ENCODE measurements at places on chromosomes 5 and 9.

GRCh38 chr5:117183326-117183725 is 608.7 kb upstream of the SEMA6A start:
- no peak overlapping the region for H3K4me3 ChIP-seq
- no peak for DNase-seq
- no peaks in the 10 kb centered on the region for H3K4me1 ChIP-seq

DNA sequence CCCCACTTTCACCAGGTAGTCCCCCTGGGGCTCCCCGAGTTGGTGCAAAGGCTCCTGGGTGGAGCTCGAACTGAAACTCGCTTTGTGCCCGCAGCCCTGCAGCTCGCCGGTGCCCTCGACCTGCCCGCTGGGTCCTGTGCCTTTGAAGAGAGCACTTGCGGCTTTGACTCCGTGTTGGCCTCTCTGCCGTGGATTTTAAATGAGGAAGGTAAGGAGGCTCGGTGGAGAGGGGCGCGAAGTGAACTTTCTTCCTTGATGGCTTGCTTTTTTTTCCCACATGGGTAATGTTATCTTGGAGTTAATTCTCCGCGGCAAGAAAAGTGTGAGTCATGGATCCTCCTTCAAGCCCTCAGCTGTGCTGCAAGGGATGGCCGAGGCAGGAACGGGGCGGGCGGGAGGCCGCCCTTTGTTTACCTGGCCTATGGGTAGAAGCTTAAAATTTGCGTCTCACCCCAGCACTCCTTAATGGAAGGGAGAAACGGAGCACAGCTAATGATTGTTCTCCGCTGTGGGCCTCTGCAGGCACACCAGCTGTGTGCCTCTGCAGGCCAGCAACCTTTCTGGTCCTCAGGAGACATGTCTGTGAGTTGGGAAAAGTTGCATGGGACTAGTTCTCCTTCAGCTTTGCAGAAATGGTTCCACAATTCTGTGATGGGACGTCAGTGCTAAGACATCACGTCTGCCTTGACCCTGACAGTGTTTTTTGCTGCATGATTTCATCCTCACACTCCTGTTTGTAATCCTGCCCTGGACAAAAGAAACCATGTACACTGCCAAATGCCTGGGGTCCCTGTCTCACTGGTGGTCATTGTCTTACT is 1.1 kb downstream of the MAMDC2 start:
- peaks cover 18% of the 10 kb centered on the region for H3K4me1 ChIP-seq
- H3K27ac ChIP-seq, result no peak overlapping the region
- peak overlapping the region; percentile 46 for H3K4me3 ChIP-seq
- H3K36me3 ChIP-seq, result no peaks in the 10 kb centered on the region
- peaks cover 57% of the 10 kb centered on the region for H3K27me3 ChIP-seq

DNA sequence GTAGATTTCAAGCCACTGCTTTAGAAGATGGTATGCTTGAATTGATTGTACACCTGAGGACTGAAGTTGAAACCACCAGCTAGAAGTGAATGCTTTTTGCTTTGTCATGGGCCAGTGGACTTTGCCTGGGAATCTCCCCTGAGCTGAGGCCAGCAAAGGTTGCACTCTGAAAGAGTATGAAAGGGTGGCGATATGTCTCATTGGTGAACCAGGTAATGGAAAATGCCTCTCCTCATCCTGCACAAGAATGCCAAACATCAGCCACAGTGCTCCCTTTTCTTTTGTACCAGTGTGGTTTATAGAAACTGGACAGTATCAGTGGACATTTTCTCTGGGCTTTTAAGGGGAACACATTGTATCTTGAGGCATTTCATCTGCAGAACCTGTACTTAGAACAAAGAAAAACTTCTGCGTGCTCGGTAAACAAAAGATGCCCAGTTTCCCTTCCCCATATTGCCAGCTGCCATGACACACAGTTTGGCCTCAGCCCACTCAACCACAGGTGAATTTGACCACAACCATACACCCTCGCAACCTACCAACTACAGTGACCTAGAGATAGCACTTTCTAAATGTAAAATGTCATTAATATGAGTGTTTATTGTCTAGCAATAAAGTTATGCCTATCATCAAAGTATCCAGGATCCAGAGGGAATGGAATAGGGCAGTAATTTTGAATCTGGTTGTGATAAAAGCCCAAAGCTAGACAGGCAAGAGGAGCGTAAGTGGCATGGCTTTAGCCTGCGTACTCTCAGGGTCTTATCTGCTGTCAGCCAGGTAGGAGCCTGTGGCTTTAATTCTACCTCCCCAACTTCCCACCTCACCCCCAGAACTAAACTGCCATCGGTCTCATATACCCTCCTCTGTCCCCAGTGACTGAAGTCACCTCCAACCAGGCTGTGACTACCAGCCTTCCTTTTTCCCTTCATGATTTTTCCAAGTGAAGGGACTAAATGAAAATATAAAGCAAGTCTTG is 79.5 kb upstream of the LHFPL2 start:
- H3K27ac ChIP-seq, result no peak overlapping the region
- DNase-seq, result no peak
- peaks cover under 1% of the 10 kb centered on the region for H3K27me3 ChIP-seq

GRCh38 chr5:44665101-44665701 is 143.5 kb upstream of the MRPS30 start:
- H3K27me3 ChIP-seq, result no peaks in the 10 kb centered on the region
- DNase-seq, result no peak
- no peak overlapping the region for H3K27ac ChIP-seq

- H3K36me3 ChIP-seq, result no peaks in the 10 kb centered on the region
- DNase-seq, result no peak
- no peak overlapping the region for H3K4me3 ChIP-seq
- H3K27me3 ChIP-seq, result no peaks in the 10 kb centered on the region
- H3K4me1 ChIP-seq, result peaks cover 5% of the 10 kb centered on the region
- no peak overlapping the region for H3K27ac ChIP-seq
Measured at GRCh38 chr9:38047301-38048251, 21.5 kb downstream of the SHB start.

- H3K27me3 ChIP-seq, result no peaks in the 10 kb centered on the region
- no peak overlapping the region for H3K27ac ChIP-seq
- DNase-seq, result no peak
- no peaks in the 10 kb centered on the region for H3K36me3 ChIP-seq
- no peaks in the 10 kb centered on the region for H3K4me1 ChIP-seq
Measured at GRCh38 chr5:32475334-32476097, 31.0 kb upstream of the ZFR start.

DNA sequence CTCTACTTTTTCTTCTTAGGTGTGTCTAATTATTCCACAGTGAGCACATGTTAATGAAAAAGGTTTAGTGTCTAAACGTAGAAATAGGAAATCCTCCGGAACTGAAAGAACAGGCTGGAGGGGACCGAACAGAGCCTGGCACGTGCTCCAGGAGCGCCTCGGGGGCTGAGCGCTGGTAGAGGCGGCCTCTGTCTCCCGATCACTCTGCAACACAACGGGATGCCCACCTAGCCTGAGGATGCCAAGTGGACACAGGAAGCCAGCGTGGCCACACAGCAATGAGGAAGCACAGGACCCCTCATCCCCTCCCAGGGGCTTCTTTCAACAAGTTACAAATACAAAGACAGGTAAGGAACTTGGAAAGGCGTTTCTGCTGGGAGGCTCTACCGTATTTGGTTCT is 19.4 kb downstream of the TRIM7 start:
- H3K36me3 ChIP-seq, result peaks cover 2% of the 10 kb centered on the region
- DNase-seq, result no peak
- H3K4me3 ChIP-seq, result no peak overlapping the region
- peaks cover 45% of the 10 kb centered on the region for H3K4me1 ChIP-seq
- H3K27me3 ChIP-seq, result peaks cover 12% of the 10 kb centered on the region

GRCh38 chr9:109414125-109414785 is 83.9 kb downstream of the PTPN3 start:
- H3K4me1 ChIP-seq, result peaks cover 76% of the 10 kb centered on the region
- no peak overlapping the region for H3K4me3 ChIP-seq
- no peak overlapping the region for H3K27ac ChIP-seq
- peaks cover 1% of the 10 kb centered on the region for H3K36me3 ChIP-seq

- no peak overlapping the region for H3K4me3 ChIP-seq
- no peaks in the 10 kb centered on the region for H3K36me3 ChIP-seq
- H3K27ac ChIP-seq, result no peak overlapping the region
- no peaks in the 10 kb centered on the region for H3K4me1 ChIP-seq
- no peak for DNase-seq
- no peaks in the 10 kb centered on the region for H3K27me3 ChIP-seq
Measured at GRCh38 chr5:22947921-22948320, 94.8 kb upstream of the CDH12 start.

- no peak overlapping the region for H3K27ac ChIP-seq
- H3K27me3 ChIP-seq, result no peaks in the 10 kb centered on the region
- H3K36me3 ChIP-seq, result peaks cover 11% of the 10 kb centered on the region
- no peak overlapping the region for H3K4me3 ChIP-seq
Measured at GRCh38 chr9:3656224-3656623, 130.4 kb upstream of the RFX3 start.

- H3K4me3 ChIP-seq, result no peak overlapping the region
- DNase-seq, result no peak
- no peak overlapping the region for H3K27ac ChIP-seq
Measured at GRCh38 chr5:103249068-103249467, 9.5 kb upstream of the MACIR start.

GRCh38 chr9:99491408-99492158 is 269.5 kb downstream of the SEC61B start:
- H3K36me3 ChIP-seq, result no peaks in the 10 kb centered on the region
- peaks cover 9% of the 10 kb centered on the region for H3K4me1 ChIP-seq
- DNase-seq, result peak; percentile 54

- peak; percentile 84 for DNase-seq
- H3K4me1 ChIP-seq, result peaks cover 43% of the 10 kb centered on the region
- H3K27me3 ChIP-seq, result no peaks in the 10 kb centered on the region
- H3K27ac ChIP-seq, result peak within 1 kb of the TSS; percentile 97
Measured at GRCh38 chr9:36399980-36400331, at the start of gene RNF38. RNF38 (minus strand) TSS chr9:36400269; CDS start chr9:36400108, 161 bp downstream.

DNA sequence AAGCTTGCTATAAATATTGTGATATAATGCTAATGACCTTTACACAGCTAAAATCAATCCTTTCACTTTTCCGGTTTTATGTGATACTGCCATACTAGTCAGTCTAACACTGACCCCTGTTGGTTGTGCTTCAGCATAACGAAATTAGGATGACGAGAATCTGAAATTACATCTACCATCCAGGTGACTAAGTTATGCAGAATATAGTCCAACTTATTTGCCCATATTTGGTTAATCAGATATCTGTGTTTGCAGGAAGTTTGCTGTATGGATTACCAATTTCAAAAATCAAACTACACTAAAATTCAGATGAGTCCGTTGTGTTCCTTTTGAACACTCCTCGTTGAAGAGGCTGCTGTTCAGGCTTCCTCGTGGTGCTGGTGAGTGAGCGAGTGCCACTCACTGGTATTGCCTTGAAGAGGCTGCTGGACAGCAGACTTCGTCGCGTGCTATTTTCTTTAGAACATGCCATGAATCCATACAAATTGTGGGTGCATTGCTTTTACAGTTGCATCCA is 32.5 kb downstream of the TENT4A start:
- no peaks in the 10 kb centered on the region for H3K27me3 ChIP-seq
- H3K27ac ChIP-seq, result no peak overlapping the region
- peaks cover 37% of the 10 kb centered on the region for H3K36me3 ChIP-seq
- H3K4me1 ChIP-seq, result peaks cover 7% of the 10 kb centered on the region
- no peak for DNase-seq
- H3K4me3 ChIP-seq, result no peak overlapping the region

DNA sequence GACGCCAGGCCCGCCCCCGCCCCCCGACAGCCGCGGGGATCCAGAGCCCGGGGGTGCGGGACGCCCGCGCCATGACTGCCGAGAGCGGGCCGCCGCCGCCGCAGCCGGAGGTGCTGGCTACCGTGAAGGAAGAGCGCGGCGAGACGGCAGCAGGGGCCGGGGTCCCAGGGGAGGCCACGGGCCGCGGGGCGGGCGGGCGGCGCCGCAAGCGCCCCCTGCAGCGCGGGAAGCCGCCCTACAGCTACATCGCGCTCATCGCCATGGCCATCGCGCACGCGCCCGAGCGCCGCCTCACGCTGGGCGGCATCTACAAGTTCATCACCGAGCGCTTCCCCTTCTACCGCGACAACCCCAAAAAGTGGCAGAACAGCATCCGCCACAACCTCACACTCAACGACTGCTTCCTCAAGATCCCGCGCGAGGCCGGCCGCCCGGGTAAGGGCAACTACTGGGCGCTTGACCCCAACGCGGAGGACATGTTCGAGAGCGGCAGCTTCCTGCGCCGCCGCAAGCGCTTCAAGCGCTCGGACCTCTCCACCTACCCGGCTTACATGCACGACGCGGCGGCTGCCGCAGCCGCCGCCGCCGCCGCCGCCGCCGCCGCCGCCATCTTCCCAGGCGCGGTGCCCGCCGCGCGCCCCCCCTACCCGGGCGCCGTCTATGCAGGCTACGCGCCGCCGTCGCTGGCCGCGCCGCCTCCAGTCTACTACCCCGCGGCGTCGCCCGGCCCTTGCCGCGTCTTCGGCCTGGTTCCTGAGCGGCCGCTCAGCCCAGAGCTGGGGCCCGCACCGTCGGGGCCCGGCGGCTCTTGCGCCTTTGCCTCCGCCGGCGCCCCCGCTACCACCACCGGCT is 1.0 kb downstream of the FOXE1 start:
- DNase-seq, result peak; percentile 68
- peaks cover 12% of the 10 kb centered on the region for H3K4me1 ChIP-seq
- peaks cover 86% of the 10 kb centered on the region for H3K27me3 ChIP-seq
- H3K27ac ChIP-seq, result peak overlapping the region; percentile 50
- peaks cover 2% of the 10 kb centered on the region for H3K36me3 ChIP-seq

DNA sequence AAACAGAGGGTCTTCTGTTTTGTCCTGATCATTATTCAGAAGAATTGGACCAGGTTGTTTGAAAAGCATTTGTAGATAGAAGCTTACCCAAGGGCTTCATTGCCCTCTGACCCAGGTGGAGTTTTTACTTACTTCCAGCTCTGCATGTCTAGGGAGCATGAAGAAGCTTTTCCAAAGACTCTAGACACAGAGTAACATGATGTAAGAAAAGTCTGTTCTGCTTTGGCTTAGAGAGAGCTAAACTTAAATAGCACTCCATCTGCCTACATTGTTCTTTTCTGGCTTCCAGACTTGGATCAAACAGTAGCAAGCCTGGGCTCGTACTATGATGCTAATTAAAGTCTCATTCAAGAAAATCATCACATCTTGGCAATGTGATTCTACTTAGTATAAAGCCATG is 112.1 kb downstream of the SNCAIP start:
- no peaks in the 10 kb centered on the region for H3K27me3 ChIP-seq
- H3K4me3 ChIP-seq, result no peak overlapping the region
- no peaks in the 10 kb centered on the region for H3K36me3 ChIP-seq
- H3K4me1 ChIP-seq, result no peaks in the 10 kb centered on the region

GRCh38 chr9:98324801-98325200 is 69.4 kb upstream of the TBC1D2 start:
- no peaks in the 10 kb centered on the region for H3K36me3 ChIP-seq
- no peak for DNase-seq
- H3K27me3 ChIP-seq, result peaks cover 11% of the 10 kb centered on the region

GRCh38 chr5:179780362-179780761 is 13.4 kb upstream of the LTC4S start:
- H3K27ac ChIP-seq, result no peak overlapping the region
- DNase-seq, result no peak
- peaks cover 2% of the 10 kb centered on the region for H3K36me3 ChIP-seq
- H3K4me1 ChIP-seq, result no peaks in the 10 kb centered on the region
